ENCODE measurements at places on chromosomes 5 and 9.

- DNase-seq: no peak
Observed at GRCh38 chr5:60248901-60249300, 355.4 kb upstream of the PDE4D start.

- DNase-seq: no peak
Observed at GRCh38 chr9:1051584-1052275, 1.6 kb downstream of the DMRT2 start.

- DNase-seq: no peak
Observed at GRCh38 chr9:104575456-104575855, 6.5 kb downstream of the OR13C8 start.

DNA sequence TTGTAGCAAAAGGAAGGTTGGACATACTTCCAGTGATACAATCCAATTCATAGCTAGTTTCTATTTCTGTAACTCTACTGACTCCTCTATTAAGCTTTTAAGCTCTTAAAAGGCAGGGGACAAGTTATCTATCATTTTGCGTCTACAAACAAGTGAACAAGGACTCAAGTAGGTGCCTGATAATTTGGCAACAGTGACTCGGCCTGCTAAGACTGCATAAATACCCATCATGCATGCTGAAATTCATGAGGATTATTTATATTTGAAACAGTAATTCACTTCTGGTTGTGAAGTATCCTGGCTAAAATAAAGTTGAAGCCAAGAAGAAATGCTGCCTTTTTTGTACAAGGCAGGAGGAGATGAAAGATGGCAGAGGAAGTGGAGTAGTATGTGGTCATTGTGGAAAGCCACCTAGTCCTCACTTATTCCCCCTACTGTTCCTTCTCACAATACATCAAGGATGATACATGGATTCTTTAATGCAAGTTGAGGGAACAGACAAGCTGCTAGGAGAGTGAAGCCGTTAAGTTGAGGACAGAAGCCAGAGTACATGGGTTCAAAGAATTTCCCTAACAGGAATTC is 74.0 kb downstream of the MRPS27 start:
- no peak for DNase-seq

GRCh38 chr9:134005381-134005780 is 13.3 kb upstream of the VAV2 start:
- DNase-seq: no peak

- DNase-seq: no peak
Observed at GRCh38 chr5:95976606-95977005, 15.0 kb upstream of the ELL2 start.

DNA sequence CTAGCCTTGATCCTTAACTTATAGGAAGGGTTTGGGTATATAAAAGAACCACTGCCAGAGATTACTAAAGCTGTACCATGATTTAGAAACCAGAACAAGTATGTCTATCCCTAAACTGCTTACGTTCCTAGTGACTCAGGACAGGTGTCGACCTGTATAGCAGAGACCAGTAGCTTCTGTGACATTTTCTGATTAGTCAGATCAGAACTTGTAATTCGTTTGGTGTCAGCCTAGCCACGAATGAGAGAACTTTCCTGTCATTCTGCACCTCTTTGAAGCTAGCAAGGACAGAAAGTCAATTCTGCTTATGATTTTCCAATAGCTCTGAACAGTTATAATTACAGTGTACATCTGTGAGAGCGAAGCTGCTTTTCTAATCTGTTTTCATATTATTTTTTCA is 39.5 kb downstream of the PRKACG start:
- DNase-seq: no peak

- DNase-seq: no peak
Observed at GRCh38 chr5:132114150-132115121, 40.8 kb downstream of the CSF2 start.

DNA sequence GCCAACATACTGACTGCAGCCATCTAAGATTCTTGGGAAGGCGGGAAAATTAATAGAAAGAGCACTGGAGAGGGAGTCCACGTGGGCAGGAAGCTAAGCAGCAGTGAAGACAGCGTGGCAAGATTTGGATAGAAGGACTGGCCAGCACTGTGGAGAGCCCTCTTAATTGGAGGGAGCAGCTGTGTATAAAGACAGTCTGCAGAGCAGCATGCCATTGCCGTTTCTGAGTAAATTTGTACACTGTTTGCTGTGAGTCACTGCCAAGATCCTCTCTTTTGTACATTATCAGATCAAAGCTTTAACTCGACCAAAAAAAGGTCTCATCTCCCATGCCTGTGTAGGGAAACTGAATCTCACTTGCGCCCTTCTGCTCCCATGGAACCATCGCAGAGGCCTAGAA is 45.3 kb downstream of the INSYN2B start:
- DNase-seq: no peak
